Activated T-cell treated with anti-CD3 and anti-CD28 coated beads for 24 hours (primary cell): ENCODE measurements at places on chromosomes 3 and 15.

DNA sequence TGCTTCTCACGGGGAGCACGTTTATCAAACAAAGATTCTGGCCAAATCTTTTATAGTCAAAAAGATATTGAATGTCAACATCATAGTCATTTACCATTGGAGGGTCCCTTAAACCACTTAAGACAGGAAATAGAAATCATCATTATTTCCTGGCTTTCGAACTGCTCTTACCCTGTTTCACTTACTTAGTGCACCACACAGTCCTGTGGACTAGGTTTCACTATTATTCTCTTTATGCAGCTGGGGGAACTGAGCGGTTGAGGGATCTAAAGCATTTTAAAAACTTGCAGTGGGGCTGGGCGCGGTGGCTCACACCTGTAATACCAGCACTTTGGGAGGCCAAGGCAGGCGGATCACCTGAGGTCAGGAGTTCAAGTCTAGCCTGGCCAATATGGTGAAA lies 13.7 kb upstream of the TPRG1 start:
- DNase-seq: no peak

- no peak for DNase-seq
Measured at GRCh38 chr15:91710080-91710698, 143.3 kb upstream of the SLCO3A1 start.

GRCh38 chr3:56917361-56918110 lies 115.8 kb upstream of the ARHGEF3 start:
- DNase-seq: no peak

DNA sequence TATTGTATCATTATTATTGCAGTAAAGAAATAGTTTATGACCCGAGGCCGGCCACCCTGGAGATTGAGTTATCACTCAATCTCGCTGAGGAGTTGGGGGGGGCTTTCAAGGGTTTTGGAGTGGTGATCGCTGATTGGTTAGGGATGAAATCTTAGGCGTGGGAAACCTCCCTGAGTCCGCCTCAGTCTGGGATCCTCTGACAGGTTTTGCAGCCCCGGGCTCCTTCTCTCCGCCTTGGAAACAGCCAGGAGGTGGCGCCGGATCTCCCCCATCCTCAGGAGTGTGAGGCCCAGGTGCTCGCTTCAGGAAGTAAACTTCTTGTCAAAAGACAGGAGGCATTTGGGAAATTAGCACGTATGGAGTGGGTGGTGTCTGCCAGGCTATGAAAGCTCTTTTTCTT lies 41.1 kb upstream of the SEC61A1 start:
- no peak for DNase-seq

GRCh38 chr15:99126131-99126588 lies 21.3 kb downstream of the SYNM start:
- no peak for DNase-seq
